ENCODE measurements at places on chromosomes 6 and 20.

GRCh38 chr6:110390404-110390803, 25.0 kb downstream of the DDO start:
- DNase-seq = no peak

GRCh38 chr6:137705160-137706082, 161.6 kb upstream of the TNFAIP3 start:
- DNase-seq = peak; percentile 62

- DNase-seq = no peak
Measured at GRCh38 chr6:135397172-135397952, 100.2 kb downstream of the AHI1 start.

DNA sequence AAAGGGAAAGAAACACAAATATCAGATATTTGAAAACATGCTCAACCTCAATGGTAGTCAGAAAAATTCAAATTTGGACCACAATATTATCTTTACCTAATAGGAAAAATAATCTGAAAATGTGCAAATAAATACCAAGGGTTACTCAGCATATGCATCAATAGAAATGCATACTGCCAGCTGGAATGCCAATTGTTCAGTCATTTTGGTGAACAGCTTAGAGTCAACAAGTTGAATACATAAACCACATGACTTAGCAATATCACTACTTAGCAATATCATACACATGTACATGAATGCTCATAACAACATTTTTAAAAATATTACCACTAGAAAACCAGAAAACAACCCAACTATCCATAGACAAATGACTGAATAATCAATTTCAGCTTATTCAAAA, 212.7 kb downstream of the PTPRK start:
- no peak for DNase-seq

GRCh38 chr6:139736325-139736906, 362.0 kb upstream of the CITED2 start:
- DNase-seq = no peak

DNA sequence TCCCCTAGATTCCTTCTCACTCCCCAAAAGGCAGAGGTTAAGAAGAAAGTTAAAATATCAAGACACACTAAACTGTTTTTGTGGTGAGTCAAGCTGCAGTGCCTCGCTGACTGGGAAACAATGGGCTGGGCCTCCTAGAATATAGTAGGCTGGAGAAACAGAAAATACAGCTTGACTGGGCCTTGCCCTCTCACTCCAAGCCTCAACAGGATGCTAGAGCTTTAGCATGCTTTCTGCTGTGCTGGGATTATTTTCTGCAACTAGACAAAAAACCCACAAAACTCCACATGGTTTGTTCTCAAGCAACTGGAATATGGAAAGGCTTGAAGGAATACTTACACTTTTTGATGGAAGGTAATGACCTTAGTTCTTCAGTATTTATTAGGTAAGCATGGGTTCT, 27.9 kb downstream of the FOXO3 start:
- no peak for DNase-seq

- no peak for DNase-seq
Measured at GRCh38 chr6:43478008-43478372, 620 bp downstream of the TJAP1 start.

Data from tibial nerve (tissue), 4 donors.